ENCODE measurements at places on chromosomes 4 and X.

GRCh38 chr4:125420526-125420925 is 105.8 kb downstream of the FAT4 start:
- DNase-seq, result no peak

DNA sequence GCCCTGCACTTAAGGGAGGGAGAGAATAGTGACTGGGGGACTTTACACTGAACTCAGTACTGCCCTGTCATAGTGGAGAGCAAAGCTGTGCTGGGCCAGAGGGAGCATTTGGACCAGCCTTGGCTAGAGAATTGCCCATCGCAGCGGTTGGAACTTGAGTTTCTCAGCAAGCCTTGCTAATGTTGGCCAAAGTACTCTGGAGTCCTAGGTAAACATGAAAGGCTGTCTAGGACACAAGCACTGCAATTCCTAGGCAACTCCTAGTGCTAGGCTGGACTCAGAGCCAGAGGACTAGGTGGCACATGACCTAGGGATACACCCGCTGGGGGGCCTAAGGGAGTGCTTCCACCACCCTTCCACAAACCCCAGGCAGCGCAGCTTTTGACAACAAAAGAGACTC is 15.0 kb downstream of the MED14 start:
- no peak for DNase-seq

GRCh38 chr4:3248811-3249661 is at the start of gene MSANTD1:
TSS of gene MSANTD1 (plus strand) at chr4:3249159. CDS start at chr4:3249223, 64 bp downstream.
- no peak for DNase-seq

DNA sequence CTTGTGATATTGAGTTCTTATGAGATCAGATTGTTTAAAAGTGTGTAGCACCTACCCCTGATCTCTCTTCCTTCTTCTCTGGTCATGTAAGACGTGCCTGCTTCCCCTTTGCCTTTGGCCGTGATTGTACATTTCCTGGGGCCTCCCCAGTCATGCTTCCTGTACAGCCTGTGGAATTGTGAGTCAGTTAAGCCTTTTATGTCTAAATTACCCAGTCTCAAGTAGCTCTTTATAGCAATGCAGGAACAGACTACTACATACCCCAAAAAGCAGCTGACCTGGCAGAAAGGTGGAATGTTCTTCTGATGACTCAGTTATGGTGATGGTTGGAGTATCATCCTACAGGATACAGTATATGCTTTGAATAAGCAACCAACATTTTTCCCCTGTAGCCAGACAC is 11.4 kb upstream of the MCUB start:
- no peak for DNase-seq

DNA sequence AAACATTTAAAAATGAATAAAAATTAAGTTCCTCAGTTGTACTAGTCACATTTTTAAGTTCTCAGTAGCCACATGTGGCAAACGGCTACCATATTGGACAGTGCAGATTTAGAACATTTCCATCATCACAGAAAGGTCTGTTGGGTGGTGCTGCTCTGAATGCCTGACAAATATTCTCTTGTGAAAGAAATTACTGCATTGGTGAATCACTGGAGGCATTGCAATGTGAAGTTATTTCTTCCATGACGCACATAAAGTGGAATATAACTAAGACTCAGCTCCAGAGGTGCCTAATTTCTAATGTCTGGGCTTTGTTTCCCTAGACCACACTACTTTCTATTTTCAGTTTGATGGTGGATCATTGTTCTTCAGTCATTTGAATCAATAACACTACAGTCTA is 44.9 kb downstream of the CLNK start:
- no peak for DNase-seq

GRCh38 chr4:126710935-126711334 is 921.8 kb upstream of the INTU start:
- DNase-seq, result no peak

GRCh38 chrX:136453771-136454170 is 34.0 kb upstream of the BRS3 start:
- DNase-seq, result no peak

- no peak for DNase-seq
These were observed 33.3 kb downstream of the HMGN5 start for GRCh38 chrX:81168391-81168790.

- DNase-seq, result no peak
These were observed 43.1 kb upstream of the SLC25A4 start for GRCh38 chr4:185099940-185100339.

DNA sequence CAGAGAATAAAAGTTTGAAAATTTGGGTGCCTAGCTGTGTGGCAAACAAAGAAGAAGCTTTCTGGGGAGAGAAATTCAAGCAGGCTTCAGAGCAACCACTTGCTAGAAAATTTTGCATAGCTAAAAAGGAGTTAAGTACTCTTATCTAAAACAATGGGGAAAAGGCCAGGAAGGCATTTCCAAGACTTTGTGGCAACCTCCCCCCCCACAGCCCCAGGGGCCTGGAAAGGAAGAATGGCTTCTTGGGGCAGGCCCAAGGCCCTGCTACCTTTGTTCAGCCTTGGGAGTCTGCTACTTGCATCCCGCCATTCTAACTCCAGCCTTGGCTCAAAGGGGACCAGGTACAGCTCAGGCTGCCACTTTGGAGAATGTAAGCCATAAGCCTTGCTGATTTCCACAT is 102.2 kb downstream of the PTCHD1 start:
- no peak for DNase-seq

DNA sequence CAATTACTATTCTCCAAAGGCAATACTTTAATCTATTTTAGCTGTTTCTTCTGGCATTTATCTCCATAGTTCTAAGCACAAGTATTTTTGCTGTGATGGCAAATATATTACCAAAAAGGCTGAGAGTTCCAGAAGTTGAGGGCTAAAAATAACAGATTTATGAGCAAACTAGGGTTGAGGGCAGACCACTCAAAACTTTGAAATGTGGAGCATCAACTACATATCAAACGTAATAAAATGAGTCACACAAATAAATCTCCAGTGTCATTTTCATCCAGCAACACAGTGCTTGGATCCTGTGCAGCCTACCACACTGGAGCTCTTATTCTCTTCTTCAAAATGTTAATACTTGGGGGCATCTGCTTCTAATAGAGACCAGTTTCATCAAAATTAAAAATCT is 163.9 kb downstream of the HS3ST1 start:
- no peak for DNase-seq

- DNase-seq, result no peak
These were observed at the start of gene SGCB for GRCh38 chr4:52038103-52038912. TSS of gene SGCB (minus strand) at chr4:52038299. CDS start at chr4:52038259, 40 bp downstream.

DNA sequence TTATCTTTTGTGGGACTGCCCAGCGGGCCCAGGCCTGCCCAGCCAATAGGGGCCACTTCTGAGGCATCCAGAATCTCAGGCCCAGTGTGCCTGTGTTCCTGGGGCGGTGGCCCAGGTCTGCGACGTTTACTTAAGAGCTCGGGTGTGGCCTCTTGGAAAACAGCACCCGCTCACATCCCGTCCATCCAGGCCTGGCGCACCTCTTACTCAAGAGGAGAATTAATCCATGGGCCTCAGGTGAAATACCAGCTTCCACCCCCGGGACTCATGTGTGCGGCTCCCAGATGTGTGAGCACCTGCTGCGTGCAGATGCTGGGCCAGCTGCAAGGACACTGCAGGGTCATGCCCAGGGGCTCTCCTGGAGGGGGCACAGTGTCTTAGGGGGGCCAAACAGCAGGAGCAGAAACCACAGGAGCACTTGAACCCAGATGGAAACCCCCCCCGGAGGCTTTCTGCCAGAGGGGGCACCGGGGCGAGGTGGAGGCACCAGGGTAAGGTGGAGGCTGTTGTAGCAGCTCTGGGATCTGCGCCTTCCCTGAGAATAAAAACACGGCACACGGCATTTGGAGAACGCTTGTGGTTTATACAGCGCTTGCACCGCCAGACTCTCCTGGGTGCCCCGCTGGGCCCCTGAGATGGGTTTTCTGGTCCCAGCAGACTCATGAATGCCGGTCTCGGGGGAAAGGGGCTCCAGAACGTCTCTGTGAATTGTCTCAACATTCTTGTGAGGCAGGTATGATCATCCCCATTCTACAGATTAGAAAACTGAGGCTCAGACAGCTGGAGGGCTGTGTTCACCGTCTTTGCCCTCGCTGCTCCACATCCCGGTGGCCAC is 2.8 kb downstream of the PSAPL1 start:
- DNase-seq, result no peak

GRCh38 chrX:44261286-44261685 is 82.2 kb downstream of the EFHC2 start:
- no peak for DNase-seq

GRCh38 chrX:116243039-116243438 is 72.5 kb downstream of the AGTR2 start:
- DNase-seq, result no peak

DNA sequence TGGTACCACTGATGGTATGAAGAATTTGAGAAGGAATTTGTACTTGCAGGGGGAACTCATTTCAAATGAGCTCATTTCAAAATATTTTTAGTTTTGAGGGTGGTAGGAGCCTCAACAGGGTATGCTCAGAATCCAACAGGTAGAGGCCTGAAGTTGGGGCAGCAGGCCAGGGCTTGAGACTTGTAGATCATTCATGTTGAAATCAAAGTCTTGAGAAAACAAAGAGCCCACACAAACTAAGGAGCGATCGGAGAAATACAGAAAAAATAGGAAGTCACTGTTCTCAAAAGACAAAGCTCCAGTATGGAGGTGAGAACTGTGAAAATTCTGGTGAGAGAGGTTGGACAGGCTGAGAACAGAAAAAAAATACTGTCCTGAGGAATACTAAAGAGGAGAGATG is 979 bp upstream of the SLC9A6 start:
- no peak for DNase-seq

DNA sequence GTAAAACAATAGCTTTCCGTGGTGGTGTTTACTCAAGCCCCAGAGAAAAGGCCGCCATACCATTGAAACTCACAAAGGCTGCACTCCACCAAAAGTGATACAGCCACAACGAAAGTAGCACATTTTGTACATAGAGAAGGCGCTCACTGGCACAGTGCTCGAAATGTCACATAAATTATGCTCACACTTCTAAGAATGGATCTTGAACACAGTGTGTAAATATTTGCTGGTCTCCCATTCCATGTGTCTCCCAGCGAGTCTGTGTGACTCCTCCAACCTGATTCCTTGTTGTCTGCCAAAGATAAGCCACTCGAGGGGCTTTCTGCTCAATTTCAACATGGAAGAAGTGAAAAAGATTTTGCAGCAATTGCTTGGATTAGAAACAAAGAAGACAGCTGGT is 234.0 kb upstream of the VCX3A start:
- no peak for DNase-seq

DNA sequence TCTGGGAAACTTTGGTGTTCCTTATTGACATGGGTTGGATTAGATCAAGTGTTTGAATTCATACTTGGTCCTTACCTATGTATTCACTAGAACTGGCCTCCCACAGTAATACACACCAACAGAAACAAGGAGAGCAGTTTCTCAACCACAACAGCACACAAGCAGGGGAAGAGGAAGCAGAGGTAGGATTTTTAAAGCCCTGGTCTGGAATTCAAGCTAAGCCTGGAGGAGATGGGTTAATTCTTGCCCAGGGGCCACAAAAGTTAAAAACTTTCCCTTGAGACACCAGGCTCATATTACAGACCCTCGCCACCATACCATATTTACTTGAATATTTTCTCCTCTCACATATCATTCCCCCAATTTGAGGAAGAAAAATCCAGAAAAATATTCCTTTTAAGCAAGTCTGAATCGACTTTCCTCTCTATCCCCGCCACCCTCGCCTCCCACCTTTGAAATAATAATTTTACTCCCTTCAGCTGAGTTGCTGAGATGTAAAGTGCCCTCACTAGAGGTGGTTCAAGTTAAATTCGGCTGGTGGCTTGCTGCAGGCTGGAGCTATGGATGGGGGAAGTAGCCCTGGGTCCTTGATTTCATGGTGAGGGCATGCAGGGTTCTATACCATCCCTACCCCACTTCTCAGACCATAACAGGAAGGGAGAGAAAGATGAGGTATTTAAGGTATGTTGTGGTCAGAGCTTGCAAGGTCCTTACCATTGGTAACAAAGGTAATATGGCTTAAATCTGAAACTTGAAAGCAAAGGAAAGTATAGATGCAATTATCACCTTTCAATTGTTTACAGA is 440.2 kb downstream of the INPP4B start:
- DNase-seq, result no peak

DNA sequence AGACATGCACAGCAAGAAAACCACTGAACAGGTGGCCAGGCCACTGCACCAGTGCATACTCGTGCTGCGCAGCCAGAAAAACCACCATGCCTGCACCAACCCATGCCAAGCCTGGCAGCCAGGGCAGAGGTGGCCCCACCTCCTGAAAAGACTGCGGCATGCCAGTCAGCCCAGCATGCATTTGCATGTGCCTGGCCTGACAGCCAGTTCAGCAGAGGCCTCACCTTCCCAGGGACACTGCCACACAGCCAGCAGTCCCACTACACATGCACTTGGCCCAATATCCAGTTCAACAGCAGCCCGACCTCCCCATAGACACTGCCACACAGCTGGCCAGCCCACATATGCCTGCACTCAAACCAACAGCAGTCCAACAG is 43.5 kb upstream of the DDX60 start:
- no peak for DNase-seq

GRCh38 chr4:136803433-136803832 is 728.9 kb downstream of the PCDH18 start:
- DNase-seq, result no peak

DNA sequence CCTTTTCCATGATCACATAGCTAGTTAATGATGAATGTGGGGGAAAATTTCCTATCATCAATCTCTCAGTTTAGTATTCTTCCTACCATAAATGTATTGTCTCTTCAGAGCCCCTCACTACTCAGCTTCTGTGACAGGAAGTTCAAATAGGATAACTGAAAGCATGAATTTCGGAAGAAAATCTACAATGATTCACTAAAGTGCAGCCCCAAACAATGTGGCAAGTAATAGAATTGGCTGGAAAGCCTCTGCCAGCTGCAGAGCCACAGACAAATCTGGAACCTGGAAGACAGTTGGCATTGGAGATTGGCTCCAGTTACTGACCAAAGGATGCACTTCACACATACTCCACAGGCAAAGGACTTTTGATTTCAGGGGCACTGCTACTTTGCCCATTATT is 35.2 kb downstream of the EGF start:
- DNase-seq, result no peak

DNA sequence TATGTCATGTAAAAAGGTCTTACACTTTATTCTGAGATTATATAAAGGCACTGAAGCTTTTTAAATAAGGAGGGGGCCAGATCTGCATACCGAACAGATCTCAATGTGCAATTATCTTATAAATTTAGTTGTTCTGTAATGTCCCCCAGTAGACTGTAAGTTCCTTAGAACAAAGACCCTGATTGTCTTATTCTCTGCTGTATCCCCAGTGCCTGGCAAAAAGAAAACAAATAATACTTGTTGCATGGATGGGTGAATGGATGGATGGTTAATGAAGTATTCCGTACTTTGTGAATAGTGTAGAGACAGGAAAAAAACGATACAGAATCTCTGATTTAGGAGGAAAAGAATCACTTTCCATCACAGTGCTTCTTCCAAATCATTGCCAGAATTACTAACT is 141.5 kb downstream of the CHM start:
- no peak for DNase-seq

GRCh38 chr4:114108869-114109268 is 129.4 kb upstream of the ARSJ start:
- no peak for DNase-seq

Data from SIG-M5 (cell line).